ENCODE measurements at places on chromosomes 12 and 14. TPM values are rescaled to one million over a fixed set of nuclear protein-coding genes. Genes with fewer than 3 reads are reported as not detected.

DNA sequence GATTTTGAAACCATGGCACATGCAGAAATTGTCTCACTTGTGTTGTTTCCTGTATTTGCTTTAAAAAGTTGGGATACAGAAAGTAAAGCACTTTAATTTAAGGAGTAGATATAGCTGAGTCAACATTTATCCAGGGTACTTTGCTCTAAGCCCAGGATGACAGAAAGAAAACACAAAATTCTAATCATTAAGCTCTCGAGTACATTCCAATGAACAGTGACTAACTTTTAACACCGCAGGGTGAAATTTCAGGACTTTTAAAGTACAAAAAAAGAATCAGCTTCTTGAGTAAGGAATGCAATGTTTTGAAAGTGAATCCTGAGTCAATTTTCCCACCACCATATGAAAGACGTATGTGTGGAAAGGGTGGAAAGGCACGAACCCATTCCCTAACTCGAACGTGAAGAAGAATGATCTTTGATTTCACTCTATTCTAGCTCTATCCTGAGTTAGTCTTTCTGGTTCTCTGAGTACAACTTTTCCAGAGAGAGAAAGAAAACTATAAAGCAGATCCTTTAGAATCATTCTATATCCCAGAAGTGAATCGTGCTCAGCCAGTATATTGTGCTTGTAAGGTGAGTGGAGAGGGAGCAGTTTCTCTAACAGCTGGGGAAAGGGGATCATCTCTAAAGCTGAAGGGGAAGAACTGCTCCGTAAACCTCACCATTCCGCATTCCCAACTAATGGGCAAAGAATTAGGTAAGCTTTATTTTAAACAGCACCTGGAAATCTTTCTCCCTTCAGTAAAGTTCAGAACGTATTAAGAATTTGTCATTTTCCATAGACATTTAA, 779.0 kb upstream of the FLRT2 start:
- DNase-seq = no peak

DNA sequence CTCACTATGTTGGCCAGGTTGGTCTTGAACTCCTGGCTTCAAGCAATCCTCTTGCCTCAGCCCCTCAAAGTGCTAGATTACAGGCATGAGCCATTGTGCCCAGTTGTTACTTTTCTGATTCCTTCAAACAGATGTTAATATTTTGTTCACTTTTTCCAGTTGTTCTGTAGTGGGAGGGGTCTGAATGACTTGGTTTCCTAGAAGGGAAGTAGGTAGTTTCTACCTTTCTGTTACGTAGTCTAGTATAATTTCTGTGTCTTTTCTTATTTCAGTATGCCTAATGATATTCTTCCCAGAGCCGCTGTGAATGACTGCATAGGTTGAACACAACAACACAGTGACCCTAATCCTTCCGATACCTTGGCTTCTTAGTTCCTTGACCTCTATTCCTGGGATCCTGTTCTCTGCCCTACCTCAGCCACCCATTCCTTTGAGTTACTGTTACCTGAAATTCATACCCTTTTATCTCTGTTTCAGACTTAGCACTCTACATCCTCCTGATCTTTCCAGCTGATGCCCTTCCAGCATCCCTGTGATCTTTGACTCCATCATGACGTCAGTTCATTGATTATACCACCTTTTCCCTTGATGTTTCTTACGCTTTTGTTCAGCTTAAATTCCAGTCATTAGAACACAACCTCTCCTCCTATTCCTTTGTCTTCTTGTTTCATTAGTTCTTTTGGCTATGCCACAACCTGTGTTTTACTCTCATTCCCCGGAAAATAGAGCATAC, 33.3 kb downstream of the RCOR1 start:
- no peak for DNase-seq

DNA sequence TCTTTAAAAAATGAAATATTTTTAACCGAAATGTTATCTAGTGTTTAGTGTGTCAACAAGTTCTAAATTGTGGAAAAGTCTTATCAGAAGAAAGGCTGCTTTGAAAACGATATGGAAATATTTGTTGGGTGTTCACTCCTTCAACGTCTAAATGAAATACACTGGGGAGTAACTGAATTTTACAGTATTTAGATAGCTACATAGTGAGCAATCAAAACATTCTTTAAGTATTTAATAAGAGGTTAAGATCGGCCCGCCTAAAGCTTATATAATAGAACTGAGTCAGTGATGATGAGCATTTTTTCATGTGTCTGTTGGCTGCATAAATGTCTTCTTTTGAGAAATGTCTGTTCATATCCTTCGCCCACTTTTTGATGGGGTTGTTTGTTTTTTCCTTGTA, 228.3 kb downstream of the RAD51B start:
- DNase-seq = no peak

- peak; percentile 33 for DNase-seq
Observed at GRCh38 chr12:131511391-131511802, 199.5 kb upstream of the SFSWAP start.

- no peak for DNase-seq
Observed at GRCh38 chr12:67112586-67112985, 156.6 kb upstream of the CAND1 start.

GRCh38 chr12:116598311-116599284, 39.4 kb downstream of the MAP1LC3B2 start:
- no peak for DNase-seq

DNA sequence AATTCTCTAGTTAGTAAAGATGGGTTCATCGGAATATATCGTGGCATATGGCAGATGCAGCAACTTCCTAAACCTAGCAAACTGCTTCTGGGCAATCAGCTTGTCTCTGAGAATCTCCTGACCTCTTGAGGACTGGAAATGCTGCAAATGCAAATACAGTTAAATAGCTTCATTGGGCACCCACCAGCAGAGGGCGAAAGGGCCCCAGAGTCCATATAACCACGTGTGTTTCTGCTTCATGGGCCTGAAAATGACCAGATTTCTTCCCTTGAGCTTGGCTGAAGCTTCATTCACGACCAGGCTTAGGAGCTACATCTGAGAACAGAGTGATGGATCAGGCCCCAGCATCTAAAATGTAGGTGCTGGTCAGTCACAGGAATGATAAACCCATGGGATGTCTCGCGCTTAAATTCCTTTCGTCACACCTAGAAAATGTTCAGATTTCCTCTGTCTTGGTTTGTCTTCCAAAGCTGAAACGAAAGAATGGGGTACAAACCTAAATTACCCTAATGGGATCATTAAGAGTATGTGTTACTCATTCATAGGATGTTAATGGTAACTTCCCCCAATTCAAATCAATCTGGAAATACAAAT, 1482.5 kb upstream of the TMEM132C start:
- DNase-seq = peak; percentile 48

GRCh38 chr14:34231626-34232025, 230.4 kb downstream of the SPTSSA start:
- no peak for DNase-seq

- no peak for DNase-seq
Observed at GRCh38 chr12:96238336-96239047, 44.3 kb downstream of the ELK3 start.

Gene HCAR1
- not detected for total RNA-seq

Gene DBX2
- total RNA-seq = not detected

Gene NTF3
- total RNA-seq = not detected

Gene BICDL1
- total RNA-seq = 37.1 TPM

Measured in natural killer cell (primary cell).